ENCODE measurements at places on chromosomes 5 and 9.

DNA sequence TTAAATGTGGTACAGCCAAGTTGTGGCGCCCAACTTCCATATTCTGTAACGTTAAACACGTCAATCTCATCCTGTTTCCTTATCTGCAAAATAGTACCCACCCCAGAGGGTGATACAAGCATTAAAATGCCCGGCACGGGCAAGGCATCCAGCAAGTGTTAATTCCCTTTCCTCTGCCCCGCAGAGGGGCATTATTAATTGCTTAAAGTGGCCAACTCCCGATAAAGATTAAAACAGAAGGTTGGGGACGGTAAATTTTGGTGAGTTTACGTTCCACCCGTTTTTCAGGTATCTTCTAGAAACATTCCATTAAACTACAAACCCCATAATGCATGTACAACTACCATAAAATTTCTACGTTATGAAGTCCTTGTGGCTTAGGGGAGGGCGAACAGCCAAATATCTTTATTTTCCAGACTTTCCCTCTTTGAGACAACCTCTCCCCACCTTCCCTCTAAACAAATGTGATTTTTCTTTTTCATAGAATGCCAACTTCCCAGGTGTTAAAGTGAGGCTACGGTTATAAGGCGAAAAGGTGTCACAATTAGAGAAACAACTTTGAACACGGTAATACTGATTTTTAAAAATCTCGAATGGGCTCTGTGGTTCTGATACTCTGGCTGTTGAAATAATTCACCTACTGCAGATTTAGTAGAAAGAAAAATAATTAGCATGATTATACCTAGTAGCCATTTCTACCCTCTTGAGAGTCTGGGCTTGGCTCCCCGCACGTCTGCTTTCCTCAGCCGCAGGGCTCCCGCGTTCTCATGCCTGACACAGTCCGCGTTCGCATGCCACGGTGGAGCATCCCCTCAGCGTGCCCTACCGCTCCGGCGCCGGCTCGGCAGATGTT is 1.2 kb upstream of the GPBP1 start:
- peak; percentile 26 for DNase-seq

DNA sequence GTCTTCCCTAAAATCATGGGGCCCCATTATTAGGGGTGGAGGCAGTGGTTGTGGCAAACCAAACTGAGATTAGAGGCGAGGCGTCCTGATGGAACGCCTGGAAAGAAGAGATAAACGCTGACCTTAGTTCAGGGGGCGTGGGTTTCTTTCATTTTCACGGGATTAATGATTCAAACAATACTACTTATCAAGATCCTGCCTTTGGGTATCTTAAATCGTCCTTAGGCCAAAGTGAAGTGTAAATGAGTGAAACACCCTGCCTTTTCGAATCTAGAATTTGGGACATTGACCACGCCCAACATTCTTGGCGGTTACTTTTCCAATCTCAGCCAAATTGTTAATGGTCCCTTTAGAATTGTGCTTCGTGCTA is 1.0 kb upstream of the UBTD2 start:
- DNase-seq = peak; percentile 28

DNA sequence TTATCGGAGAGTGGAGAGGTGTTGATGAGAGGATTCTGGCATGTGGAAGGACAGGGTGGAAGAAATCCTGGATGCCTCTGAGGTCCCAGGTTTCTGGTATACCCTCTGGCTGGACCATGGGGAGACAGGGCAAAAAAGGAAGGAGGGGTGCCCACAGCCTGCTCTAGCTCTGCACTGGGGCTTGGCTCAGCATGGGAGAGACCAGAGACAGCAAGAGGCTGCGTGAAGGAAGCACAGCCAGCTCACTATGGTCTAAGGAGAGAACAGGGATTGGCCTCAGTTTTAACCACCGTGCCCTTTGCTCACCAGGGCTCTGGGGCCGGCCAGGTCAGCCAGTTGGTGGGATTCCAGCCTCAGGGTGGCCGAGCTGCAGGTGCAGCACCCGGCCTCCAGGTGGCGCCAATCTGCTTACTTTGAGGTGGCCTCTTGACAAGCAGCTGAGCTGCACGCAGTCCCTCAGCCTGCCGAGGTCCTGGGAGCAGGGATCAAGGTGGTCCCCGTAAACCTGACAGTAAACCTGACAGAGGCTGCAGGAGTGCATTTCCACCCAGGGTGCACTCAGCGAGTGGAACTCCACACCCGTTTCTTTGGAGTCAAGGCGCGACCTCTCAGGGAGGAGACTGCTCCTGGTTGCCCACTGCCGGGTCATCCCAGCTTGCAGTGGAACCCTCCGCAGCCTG is 25.0 kb upstream of the SPTLC1 start:
- DNase-seq = peak; percentile 86

- no peak for DNase-seq
These were observed 20.0 kb upstream of the CREBRF start for GRCh38 chr5:173035904-173036707.

DNA sequence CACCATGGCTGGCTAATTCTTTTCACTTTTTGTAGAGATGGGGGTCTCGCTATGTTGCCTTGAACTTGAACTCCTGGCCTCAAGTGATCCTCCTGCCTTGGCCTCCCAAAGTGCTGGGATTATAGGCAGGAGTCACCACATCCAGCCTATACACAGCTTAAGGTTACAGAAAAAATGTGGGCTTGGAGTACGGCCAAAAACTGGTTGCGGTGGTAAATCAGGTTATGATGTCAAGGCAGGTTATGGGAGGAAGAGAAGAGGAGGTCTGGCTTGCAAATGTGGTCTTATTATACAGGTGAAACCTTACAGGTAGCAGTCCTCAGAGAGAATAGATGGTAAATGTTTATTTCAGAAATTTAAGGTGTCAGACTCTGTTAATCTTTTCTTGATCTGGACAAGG is 30.7 kb upstream of the SYK start:
- DNase-seq = no peak

DNA sequence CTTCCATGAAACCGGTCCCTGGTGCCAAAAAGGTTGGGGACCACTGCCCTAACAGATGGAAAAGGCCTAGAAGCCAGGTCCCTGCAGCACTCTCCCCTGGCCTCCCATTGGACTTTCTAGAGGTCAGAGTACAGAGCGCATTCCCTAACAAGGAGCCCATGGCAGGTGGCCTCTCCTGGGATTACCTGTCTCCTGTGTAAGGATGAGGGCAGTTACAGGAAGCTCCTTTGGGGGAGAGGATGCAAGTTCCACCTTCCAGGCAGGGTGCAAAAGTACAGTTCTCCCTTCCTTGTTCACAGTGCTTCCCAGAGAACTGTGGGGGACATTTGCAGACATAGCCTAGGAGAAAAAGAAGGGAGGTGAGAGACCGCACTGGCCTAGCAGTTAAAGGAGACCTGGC is 62.4 kb downstream of the SLC36A1 start:
- no peak for DNase-seq

DNA sequence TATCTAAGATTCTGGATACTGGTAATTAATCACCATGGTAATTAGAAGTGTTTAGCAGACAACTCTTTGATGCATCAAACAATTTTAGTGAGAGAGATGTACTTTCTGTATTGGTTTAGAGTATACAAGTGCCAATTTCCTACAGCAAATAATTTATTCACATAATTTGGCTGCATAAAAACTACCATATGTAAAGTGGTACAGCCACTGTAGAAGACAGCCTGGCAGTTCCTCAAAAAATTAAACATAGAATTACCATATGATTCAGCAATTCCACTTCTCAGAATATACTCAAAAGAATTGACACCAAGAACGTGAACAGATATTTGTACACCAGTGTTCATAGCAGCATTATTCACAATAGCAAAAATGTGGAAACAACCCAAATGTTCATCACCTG is 36.2 kb downstream of the PHAX start:
- DNase-seq = no peak

DNA sequence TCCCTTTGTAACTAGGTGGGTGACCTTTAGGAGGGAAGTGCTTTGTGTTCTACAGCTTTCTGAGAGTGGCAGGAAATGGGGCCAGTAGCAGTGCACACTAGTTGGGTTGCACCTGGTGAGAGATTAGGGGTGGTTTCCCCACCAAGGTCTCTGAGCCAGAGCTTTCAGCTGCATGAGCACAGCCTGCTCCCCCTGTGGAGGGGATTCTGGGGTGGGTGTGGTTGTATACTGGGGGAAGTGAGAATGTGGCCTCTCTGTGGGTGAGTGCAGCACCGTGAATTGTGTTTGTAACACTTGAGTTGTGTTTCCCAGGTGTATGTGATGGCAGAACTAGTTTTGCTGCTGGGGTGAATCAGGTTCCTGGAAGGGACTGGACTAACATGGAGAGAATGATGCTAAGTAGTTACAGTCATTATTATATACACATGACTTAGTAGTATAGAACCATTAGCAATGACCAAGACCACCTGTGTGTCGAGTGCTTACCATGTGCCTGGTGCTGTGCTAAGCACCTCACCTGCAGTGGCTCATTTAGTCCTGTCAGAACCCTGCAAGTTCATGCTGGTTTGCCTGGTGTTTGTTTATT is 11.8 kb upstream of the CXXC5 start:
- DNase-seq = no peak

DNA sequence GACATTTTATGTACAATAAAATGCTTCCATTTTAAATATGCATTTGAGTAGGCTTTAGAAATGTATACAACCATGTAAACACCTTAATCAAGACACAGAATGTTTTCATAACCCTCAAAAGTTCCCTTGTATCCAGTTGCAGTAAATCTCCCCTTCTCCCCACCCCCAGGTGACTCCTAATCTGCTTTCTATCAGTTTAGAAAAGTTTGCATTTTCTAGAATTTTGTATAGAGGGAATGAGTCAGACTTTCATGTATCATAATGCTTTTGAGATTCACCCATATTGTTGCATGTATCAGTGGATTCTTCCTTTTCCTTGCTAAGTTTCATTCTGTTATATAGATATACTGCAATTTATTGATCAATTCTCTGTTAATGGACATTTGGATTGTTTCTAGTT is 17.7 kb upstream of the ZBED3 start:
- DNase-seq = no peak

DNA sequence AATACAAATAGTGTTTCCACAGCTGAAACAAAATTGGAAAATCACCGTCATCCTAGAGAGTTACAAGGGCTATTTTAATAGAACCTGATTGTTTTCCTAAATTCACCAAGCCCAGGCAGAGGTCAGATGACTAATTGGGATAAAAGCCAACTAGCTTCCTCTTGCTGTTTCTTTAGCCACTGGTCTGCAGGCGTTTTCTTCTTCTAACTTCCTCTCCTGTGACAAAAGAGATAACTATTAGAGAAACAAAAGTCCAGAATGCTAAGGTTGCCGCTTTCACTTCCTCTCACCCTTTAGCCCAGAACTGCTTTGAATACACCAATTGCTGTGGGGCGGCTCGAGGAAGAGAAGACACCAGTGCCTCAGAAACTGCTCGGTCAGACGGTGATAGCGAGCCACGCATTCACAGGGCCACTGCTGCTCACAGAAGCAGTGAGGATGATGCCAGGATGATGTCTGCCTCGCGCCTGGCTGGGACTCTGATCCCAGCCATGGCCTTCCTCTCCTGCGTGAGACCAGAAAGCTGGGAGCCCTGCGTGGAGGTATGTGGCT is at the start of gene TLR4:
TLR4 (plus strand) TSS at position 380 of the 552 bp plus-strand sequence; CDS start at position 450, 70 bp downstream.
- no peak for DNase-seq

- DNase-seq = peak; percentile 24
These were observed 421 bp upstream of the DEPDC1B start for GRCh38 chr5:60700416-60700757.

GRCh38 chr9:69900406-69900805 is 79.8 kb downstream of the CFAP95 start:
- DNase-seq = no peak

- no peak for DNase-seq
These were observed 25.2 kb downstream of the IL12B start for GRCh38 chr5:159304961-159305595.

Measured in K562 (cell line).